ENCODE measurements at places on chromosomes 3 and 15.

- no peak for DNase-seq
Measured at GRCh38 chr3:58612830-58613229, 35.6 kb upstream of the FAM107A start.

DNA sequence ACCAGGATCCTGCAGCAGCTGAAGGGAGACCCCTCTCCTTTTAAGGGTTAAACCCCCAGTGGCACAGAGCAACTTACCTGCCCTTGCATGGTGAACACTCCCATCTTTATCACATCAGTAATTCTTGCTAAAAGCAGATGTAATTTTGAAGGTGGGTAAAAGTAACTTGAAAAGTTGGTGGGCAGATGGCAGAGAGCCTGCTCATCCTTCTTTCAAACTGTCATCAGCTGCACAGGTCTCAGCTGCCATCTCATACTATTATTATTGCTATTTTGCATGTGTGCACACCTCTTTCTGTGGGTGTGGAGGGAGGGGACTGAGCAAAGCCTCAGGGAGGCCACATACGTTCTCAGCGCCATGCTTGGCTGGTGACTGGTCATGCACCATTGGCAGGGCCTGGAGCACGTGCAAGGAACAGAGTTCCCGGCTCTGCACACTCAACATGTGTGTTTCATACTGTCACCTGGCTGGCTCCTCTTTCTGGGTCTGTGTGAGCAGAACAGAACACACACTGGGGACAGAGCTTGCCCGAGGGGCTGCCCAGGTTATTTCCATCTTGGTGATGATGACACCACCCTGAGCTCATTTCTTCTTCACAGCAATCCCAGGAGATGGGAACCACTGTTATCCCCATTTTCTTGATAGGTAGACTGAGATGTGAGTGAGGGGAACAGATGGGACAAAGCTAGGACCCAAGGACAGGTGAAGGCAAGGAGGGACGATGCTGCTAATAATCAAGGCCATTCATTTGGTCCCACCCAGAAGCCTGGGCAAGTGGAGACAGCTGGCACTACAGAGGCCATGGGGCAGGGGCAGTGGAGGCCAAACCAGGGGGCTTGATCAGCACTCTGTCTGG lies 95.8 kb upstream of the KLF13 start:
- DNase-seq, result no peak

GRCh38 chr15:38128341-38128781 lies 124.3 kb upstream of the SPRED1 start:
- no peak for DNase-seq

- DNase-seq, result no peak
Measured at GRCh38 chr15:59333401-59334075, 39.1 kb downstream of the MYO1E start.

- no peak for DNase-seq
Measured at GRCh38 chr3:85800676-85801075, 841.9 kb downstream of the CADM2 start.

DNA sequence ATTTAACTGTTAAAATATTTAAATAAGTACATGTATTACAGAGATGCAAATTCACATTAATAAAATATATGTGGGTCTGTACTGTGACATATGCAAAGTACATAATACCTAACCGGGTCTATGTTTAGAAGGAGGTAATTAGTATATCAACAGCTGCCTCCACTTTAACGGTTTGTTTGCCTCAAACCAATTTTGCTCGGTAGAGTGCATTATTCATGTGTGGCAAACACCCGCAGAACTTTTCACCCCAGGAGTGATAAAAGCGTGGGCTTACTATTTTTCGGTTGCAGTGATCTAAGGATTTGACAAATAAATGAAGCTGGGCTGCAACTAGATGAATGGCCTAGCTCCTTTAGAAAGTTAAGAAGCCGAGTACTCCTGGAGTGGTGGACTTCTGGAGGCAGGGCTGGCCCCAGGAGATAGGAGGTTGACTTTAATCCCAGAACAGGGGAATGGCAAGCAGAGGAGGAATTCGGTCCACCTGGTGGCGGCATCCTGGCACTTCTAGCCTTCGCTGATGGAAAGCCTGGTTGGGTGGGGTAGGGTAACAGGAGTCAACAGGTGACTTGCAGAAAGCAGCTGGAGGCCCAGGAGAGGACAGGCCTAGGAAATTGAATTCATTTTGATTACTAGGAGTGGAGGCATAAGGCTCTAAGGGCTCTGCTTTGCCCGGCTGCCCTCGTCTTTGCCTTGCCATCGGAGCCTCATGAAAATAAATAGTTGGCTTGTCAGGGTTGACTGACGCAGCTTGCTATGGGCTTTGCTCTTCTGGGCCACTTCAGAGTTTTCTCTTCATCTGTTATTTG lies 2.4 kb downstream of the SLCO3A1 start:
- DNase-seq, result no peak
